ENCODE measurements at places on chromosomes 1 and 21.

- DNase-seq = no peak
These were observed 121.2 kb downstream of the EPHB2 start for GRCh38 chr1:22831729-22832413.

GRCh38 chr1:61142726-61143500 lies 60.6 kb downstream of the NFIA start:
- DNase-seq = no peak

DNA sequence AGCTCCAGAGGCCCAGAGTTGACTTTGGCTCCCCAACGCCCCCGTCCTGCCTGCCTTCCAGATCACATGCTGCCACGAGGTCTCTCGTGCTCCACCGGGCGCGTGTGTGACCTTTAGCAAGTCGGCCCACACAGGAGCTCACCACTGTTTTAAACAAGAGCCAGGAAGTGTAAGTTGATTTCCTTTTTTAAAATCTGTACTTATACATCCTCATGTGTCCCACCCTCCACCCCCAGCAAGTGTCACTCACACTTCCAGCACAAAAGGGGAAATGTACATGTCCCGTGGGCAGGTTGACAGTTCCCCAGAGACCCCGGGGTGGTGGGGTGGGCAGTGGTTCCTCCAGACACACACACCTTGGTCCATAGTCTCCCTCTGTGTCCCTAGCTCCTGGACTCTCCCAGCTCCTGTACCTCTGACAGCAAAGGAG lies 84.4 kb downstream of the STUM start:
- DNase-seq = no peak

- DNase-seq = no peak
These were observed 87.5 kb downstream of the FGGY start for GRCh38 chr1:59384443-59384842.

GRCh38 chr1:185412385-185413087 lies 95.5 kb upstream of the IVNS1ABP start:
- no peak for DNase-seq

- no peak for DNase-seq
These were observed 259.6 kb upstream of the PLD5 start for GRCh38 chr1:242784084-242784483.

DNA sequence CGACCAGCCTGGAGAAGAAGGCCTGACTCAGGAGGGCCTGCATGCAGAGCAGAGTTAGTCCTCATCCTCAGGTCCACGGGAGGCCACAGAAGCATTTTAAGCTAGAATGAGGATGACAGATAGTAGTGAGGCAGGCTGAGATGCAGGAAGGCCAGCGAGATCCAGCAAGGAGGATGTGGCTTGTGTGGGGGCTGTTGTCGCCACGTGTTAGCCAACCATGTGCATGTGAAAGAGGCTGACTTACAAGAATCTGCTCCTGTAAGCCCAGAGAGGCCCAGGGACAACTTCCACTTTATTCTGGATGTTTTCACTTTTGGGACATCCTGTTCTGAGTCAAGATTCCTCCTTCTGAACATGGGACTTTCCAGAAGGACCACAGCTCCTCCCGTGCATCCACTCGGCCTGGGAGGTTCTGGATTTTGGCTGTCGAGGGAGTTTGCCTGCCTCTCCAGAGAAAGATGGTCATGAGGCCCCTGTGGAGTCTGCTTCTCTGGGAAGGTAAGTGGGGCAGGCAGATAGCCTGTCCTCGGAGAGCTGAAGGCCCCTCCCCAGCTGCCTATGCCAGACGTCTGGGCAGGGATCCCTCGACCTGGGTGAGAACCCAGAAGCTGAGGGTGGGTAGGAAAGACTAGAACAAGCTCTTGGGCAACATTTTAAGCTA lies at the start of gene SLAMF8:
Gene SLAMF8, plus strand, starts transcription at position 433 of the 661 bp plus-strand sequence. Its CDS starts 26 bp downstream, at position 459.
- no peak for DNase-seq

GRCh38 chr1:173601588-173601987 lies 1.3 kb downstream of the SLC9C2 start:
- no peak for DNase-seq

DNA sequence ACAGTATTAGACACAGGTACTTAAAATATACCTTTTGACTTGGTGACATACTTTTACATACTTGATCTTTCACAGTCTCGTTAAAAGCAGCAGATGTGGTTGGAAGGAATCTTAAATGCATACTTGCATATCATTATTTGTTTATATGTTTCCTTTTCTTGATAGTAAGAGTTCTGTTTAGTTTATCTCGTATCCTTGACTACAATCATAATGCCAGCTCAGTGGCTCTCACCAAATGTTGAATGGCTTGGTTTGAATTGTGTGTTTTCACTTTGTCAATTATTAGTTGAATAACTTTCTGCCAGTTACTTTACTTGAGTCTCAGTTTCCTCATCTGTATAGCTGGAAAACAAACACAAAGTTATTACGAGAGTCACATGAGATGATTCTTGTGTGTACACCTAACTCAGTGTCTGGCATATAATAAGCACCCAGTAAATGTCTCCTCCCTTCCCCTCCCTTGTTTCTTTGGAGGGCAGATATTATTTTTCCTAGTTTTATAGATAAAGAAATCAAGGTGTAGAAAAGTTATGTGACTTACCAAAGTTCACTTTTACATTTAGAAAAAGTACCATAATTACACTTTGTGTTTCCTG lies 131.6 kb upstream of the IVNS1ABP start:
- DNase-seq = no peak
